ENCODE measurements at places on chromosomes 6 and 20.

GRCh38 chr6:162706232-162706631 lies 21.3 kb downstream of the PRKN start:
- no peak for DNase-seq

DNA sequence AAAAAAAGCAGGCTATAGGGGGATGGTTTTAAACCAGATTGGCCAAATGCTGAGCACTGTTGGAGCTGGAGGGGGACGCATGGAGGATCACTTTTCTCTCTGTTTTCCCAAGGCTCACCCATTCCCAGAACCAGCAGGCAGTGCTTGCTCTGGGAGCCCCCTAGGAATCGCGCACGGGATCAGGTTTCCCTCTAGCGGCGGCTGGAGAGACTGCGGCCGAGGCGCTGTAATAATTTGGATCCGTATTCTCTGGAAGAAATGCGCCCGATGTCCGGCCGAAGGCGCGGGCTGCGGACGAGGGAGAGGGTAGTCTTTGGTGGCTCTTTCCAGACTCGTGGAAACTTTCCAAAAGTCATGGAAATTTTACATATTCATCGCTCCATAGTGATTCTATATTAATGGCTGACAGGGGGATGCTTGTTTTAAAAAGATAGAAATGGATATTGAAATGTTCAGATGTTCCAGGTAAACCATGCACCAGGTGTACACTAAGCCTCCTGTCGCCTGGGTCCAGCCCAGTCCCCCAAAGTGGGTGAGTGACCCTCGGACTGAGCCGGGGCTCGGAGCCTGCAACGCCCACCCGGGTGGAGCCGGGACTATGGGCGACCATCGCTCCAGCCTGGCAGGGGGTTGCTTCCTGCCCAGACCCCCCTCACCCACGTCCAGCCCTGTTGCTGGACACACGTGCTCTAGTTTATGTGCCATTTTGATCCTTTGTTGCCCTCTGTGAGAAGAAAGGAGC lies 78.7 kb upstream of the PHACTR3 start:
- DNase-seq, result peak; percentile 48

DNA sequence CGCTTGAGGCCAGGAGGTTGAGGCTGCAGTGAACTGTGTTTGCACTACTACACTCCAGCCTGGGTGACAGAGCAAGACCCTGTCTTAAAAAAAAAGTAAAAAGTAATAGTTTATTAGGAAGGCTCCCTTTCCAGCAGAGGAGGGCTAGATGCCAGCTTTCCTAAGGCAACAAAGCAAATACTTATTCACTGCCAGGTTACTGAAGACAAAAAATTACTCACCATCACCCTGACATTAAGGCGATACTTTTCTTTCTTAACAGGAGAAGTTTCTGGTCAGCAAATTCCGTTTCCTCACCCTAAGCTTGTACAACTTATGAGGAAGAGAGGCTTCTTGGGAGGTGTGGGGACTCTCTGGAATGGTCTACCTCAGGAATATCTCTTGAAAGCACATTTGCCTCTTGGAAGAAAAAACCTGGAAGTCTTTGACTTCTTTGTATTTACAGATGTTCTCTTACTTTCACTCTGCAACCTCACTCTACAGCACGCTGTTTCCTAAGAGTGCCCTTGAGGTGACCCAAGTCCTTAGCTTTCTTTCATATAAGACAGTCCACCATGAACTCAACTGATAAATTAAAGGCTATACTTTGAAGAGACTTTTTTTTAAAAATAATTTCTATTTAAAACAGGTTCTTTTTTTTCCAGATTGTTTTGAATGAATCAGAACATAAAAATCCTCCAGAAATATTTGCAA lies 52.9 kb upstream of the TRAF3IP2 start:
- DNase-seq, result no peak

DNA sequence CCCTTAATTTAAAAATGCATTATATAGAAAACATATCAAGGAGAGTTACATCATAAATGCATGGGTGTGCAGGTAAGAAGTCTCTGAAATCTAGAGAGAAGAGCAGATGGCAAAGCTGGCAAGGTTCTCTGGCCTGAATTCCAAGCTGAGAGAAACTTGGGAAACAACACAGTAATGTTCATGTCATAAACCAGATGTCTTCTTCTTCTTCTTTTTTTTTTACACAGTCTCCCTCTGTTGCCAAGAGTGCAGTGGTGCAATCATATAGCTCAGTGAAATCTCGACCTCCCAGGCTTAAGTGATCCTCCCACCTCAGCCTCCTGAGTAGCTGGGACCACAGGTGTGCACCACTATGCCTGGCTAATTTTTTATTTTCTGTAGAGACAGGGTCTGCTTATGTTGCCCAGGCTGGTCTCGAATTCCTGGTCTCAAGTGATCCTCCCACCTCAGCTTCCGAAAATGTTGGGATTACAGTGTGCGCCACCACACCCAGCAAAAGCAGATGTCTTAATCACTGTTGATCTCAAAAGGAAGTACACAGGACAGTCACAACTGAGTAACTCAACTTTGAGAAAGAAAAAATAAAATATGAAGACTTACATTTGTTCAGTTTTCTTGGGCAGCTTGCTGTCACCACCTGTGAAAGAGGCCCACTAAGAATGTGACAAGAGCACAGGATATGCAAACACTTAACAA lies 77.3 kb downstream of the DNAAF9 start:
- no peak for DNase-seq

DNA sequence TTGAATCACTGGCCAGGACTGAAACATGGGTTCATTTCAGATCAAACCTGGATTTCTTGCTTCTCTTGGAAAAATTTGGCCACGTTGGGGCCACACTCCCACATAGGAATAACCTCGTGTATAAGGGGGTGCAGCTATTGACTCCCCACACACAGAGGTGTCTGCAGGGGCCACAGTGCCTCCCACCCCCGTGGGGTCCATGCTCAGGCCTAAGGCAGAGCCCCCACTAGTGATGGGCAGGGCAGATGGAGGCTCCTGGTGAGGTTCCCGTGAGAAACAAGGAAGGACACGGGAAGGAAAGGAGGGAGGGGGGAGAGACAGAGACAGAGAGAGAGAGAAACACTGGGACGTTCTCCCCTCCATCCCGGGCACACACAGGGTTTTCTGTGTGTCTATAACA lies 230.5 kb downstream of the ERMARD start:
- DNase-seq, result no peak

DNA sequence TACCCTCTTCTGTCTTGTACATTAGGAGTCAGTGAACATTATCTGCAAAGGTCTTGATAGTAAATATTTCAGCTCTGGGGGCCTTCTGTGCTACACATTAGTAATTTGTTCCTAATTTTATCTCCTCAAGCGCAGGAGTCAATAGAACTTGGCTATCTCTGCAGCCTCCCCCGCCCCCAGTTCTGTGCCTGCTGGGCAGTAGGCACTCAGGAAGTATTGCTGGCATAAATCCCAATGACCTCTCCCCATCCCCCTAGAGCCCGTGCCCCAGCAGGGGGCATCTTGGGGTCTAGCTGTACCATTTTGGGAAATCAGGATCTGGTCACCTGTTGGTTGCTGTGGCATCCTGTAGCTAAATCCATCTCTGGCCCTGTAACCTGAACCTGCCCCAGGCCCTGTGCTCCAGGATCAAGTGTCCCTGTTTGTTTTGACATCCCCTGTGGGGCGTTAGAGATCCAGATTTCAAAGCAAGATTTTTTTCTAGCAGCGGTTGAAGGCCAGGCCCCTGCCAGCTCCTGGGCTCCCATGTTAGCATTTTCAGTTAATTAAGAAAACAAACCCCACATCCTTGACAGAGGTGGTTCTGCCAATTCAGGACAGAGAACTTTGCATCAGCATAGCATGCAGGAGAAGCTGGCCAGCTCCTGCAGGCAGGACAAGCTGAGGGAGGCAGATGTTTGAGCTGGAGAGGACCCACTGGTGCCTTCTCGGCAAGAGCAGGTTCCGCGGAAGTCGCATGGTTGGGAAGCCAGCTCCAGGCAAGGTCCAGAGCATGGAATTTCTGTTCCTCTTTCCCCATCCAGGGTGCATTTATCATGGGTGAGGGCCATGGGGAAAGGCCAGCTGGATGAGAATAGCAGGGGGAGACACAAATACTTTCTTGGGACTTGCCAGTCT lies 32.1 kb downstream of the DAAM2 start:
- no peak for DNase-seq

GRCh38 chr6:484746-485145 lies 93.2 kb downstream of the IRF4 start:
- no peak for DNase-seq

DNA sequence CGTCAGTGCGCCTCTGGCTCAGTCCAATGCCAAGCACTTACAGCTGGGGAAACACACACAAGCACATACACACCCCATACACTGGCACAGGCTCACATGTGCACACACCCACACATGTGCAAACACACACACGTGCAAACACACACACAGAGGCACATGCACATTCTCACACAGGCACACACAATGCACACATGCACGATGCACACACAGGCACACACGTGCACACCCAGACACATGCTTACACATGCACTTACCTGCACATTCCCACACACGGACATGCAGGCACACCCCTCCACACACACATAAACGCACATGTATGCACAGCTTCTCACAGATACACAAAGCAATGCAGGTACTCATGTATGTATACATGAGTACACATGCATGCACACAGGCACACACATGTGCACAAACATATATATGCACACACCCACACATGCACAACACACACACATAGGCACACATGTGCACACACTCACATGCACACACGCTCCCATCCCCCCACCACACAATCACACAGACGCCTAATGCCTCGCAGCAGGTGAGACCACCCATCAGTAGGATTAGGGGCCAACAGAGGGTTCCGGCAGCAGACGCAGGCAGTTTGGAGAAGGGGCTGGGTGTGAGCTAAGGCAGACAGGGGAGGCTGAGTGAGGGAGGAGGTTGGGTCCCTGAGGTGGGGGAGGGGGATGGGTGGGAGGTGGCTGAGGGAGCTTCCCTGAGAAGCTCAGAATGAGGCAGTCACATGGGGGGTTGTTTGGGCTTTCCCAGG lies 71.2 kb upstream of the SLCO4A1 start:
- no peak for DNase-seq

DNA sequence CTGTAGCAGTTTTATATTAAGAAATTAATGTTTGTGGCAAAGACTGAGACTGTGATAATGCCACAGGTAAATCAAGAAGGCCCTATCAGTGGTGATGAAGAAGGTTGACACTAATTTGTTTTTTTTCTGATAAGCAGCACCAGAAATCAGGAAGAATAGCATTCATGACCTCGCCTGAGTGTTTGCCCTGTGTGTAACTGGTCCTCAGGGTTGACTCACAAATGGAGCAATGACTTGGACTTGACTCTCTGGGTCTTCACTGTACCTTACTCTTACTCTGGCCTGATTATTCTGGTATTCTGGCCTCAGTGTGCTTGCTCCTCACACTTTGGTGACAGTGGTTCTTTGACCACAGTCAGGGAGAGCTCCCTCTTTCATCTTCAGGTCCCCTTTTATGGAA lies 243.9 kb downstream of the HAO1 start:
- DNase-seq, result no peak

GRCh38 chr20:60142587-60142986 lies 184.4 kb downstream of the CDH26 start:
- DNase-seq, result no peak

GRCh38 chr6:110800839-110801196 lies 14.5 kb downstream of the CDK19 start:
- no peak for DNase-seq

Measured in ACHN (cell line).